Right ventricle myocardium superior (tissue), 1 donor: ENCODE measurements at places on chromosomes 4 and X. TPM values are rescaled to one million over a fixed set of nuclear protein-coding genes. Genes with fewer than 3 reads are reported as not detected.

NR3C2 gene
- total RNA-seq, result 24.7 TPM

KLHL4 gene
- 1.0 TPM for total RNA-seq

PRR32 gene
- total RNA-seq, result 0.30 TPM

FREM3 gene
- total RNA-seq, result 0.19 TPM

PNCK gene
- total RNA-seq, result 8.1 TPM

GRCh38 chrX:28998609-28999135 is 411.4 kb downstream of the IL1RAPL1 start:
- no peak for DNase-seq

GRCh38 chr4:25874655-25875054 is 11.9 kb upstream of the SEL1L3 start:
- no peak for DNase-seq

- no peak for DNase-seq
These were observed 15.4 kb upstream of the JADE1 start for GRCh38 chr4:128793859-128794672.

GRCh38 chr4:15398001-15398400 is 29.8 kb upstream of the C1QTNF7 start:
- no peak for DNase-seq

- peak; percentile 56 for DNase-seq
These were observed 999 bp upstream of the CTBP1 start for GRCh38 chr4:1249731-1250526.

GRCh38 chr4:135269125-135269890 is 1067.7 kb upstream of the PABPC4L start:
- no peak for DNase-seq

- DNase-seq, result no peak
These were observed 13.5 kb upstream of the CXCL6 start for GRCh38 chr4:73822812-73823504.

DNA sequence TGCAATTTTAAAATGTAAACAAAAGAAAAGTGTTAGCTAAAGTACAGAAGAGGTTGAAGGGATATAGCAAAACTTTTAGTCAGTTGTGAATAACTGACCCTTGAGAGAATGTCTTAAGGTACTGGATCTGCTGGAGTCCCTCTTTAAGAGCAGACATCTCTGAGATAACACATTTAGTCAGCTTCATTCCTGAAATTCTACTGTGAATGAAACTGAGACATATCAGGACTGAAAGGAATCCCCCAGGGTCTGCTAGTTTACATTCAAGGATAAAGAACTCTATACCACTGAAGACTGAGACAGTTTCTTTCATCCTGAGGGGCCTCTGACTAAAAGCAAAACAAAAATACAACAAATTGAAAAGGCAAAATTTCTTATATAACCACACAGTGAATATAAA is 54.4 kb downstream of the PGRMC1 start:
- no peak for DNase-seq
